Stimulated activated naive CD8-positive, alpha-beta T cell treated with anti-CD3 and anti-CD28 coated beads, Interleukin-15, Interleukin-2, amounts not matched to agents 100 U/mL and 50 U/mL, for 24 hours (primary cell): ENCODE measurements at places on chromosomes 12 and 14.
A peak's percentile ranks its signal among the peaks of the same experiment; 100 is the strongest.

- DNase-seq: no peak
Observed at GRCh38 chr14:54882521-54882920, 20.1 kb downstream of the GCH1 start.

- DNase-seq: no peak
Observed at GRCh38 chr12:65608319-65608916, 215.9 kb upstream of the HMGA2 start.

DNA sequence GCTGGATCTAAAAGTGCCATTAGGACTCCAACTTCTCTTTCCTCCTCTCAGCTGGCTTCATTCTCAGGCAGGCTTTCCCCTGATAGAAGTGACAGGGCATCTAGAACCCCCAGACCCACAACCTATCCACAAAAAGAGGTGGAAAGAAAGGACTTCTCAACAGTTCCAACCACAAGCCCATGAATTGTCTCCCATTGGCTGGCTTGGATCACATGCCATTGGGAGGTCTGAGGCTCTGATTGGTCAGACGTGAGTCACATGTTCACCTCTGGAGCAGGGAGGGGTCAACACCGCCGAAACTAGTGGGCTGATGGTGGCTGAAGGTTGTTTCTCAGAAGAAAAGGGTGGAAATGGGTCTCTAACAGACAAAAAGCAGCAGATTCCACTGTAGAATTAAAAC is 47.2 kb downstream of the DRAM1 start:
- no peak for DNase-seq

DNA sequence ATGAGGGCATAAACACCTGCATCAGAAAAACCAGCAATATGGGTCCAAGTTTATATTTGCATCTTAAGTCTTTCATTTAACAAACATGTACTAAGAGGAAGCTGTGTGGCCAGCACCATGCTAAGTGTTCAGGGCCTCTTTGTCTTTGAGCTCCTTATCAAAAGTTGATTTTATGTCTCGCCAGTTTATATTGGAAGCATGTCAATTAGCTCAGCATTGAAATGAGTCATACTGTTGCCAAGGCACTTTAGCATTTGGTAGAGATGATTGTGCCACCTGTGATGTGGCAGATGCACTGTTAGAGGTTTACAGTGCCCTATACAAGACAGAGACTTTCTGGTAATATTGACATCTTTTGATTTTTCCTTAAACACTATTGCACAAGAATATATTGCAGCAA is 68.5 kb downstream of the BHLHE41 start:
- no peak for DNase-seq

- no peak for DNase-seq
Observed at GRCh38 chr14:55502746-55503284, 62.4 kb upstream of the TBPL2 start.

DNA sequence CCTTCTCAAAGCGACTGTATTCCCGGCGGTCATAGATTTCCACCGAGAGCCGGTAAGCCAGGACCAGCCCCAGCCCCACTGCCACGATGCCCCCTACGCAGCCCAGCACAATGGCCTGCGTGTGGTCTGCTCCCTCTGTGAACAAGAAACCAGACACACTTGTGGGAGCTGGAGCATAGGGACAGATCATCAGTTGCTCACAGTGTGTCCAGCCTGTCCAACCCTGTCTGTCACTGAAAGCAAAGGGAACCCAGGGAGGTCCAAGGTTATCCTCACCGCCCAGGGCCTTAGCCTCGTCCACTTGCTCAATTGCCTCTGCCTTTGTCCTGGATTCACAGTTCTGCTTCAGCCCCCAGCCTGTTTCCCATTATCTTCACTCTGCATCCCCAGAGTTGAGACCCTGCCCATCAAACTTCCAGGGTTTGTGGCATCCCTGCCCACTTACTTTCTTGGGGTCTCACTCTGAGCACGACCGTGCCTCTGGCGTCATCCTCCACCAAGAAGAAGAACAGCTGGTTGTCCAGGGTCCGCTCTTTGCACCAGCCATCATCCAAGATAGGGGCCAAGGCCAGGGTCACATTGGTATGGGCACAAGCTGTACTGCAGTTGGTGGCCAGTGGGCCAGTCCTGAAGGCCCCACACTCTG is 11.3 kb upstream of the CSAD start:
- DNase-seq: no peak

DNA sequence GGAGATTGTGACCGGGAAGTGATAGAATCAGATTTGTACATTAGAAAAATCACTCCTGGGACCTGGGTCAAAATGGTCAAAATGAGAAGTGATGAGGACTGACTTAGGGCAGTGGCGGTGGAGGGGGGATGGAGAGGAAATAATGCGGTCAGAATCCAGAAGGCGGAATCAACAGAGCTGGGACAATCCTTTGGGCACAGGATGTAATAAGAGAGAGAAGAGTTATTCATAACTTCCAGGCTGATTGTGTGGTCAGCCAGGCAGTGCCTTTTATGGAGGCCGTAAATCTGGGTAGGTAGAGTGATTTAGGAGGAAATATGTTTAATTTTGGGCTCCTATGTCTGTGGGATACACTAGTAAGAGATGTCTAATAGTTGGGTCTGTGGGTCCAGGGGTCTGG is 21.6 kb downstream of the FBXL14 start:
- no peak for DNase-seq

DNA sequence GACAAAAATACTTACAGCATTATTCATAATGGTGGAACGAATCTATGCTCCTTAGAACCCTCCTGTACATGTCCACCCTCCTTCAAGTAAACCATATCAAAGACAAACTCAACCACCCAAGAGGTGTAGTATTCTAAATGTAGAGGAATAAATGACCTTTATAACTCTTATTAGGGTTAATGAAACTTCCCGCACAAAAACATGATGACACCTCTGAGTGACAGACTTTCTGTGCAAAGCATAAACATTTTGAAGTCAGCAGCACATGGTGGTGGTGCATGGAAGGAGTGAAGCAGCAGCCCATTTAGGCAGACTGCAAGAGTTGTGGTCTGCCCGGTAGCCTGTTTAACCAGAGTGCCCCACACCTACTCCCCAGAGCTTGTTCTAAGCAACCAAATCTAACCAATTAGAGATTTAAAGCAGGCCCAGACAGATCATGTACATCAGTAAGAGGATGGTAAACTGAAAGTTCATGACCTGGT is 615 bp upstream of the ASB8 start:
- peak; percentile 27 for DNase-seq

GRCh38 chr12:118126119-118126757 is 9.7 kb upstream of the PEBP1 start:
- no peak for DNase-seq

- DNase-seq: peak; percentile 13
Observed at GRCh38 chr12:103771466-103771865, 69.6 kb downstream of the NT5DC3 start.

GRCh38 chr14:82710267-82710841 is 1176.7 kb upstream of the SEL1L start:
- DNase-seq: peak; percentile 56

DNA sequence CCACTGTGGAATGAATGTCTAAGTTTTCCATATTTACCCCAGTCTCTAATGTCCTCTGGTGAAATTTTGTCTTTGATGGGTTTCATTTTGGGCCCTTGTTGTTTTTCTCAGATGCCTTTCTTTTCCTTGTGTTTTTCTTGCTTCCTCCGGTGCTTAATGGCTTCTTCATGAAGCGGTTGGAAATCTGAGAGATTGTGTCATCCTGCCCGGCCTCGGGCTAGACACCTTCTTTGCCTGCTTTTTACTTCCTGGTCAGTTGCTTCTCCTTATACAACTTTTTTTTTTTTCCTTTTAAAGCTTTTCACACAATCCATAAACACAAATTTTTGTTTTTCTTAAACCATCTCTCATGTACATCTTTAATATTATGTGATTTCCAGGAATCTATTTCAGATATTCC is 7.1 kb downstream of the ETV6 start:
- no peak for DNase-seq

DNA sequence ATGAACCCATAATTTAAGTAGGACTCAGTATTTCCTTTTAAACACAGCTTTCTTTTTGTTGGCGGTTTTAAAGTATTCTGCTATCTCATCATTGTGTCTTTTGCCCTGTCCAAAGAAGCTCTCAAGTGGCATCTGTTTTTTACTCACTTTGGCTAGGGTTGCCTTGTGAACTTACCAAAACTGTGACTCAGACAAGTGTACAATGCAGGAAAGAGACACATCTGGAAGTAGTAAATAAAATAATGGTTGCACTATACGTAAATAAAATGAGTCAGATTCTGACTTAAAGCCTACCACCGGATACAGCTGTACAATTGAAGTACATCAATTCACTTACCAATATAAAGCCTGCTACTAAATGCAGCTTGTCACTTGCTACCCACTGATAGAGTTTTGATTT is 619.2 kb upstream of the LRFN5 start:
- DNase-seq: no peak

GRCh38 chr14:68794130-68794850 is 1.4 kb upstream of the ZFP36L1 start:
- peak; percentile 85 for DNase-seq

- no peak for DNase-seq
Observed at GRCh38 chr14:47935332-47935731, 259.9 kb upstream of the MDGA2 start.

DNA sequence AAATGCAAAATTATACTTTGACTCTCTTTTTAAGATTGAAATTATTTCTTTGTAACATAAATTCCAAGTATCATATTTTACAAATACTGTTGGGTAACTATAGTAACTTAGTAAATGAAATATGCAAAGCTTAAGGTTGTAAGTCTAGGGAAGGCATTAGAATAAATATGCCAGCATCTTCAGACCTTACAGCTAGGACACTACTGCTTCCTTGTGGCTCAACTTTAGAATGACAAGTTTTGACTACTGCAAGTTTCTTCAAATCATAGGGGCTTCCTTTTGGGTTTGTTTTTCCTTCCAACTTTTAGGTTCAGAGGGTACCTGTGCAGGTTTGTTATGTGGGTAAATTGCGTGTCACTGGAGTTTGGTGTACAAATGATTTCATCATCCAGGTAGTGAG is 17.7 kb upstream of the ANP32D start:
- no peak for DNase-seq

GRCh38 chr14:71474301-71475265 is 457.6 kb upstream of the RGS6 start:
- no peak for DNase-seq

- no peak for DNase-seq
Observed at GRCh38 chr14:75361751-75362433, 65.9 kb upstream of the JDP2 start.

DNA sequence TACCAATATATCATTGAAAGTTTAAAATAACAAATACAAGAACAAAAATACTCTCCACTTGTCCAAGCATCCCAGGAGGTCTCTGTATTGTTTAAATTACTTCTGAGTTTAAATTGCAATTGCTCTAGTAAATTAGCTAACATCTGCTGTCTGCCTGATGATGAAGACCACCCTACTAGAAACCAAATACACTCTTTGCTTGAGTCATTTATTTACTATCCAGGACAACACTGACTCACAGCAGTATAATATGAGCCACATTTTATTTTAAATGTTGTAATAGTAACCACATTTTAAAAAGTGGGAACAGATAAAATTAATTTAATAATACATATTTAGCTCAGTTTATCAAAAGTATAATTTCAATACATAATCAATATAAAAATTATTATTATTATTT is 62.9 kb upstream of the EEA1 start:
- DNase-seq: no peak

DNA sequence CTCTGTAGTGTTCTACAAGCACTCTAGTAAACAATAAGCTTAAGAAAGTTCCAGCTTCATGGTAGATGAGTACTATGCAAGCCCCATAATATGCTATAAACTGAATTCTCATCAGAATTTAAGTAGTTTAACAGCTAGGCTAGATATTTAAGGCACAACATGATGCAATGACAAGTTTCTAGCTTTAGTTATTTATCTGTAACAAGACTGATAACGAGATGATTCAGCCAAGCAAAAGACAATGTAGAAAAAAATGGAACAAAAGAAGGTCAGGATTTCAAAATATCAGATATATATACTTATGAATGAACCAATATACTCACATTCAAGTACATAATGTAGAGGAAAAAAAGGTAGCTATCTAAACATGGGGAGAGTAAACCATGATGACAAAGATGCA is 61.0 kb upstream of the RERGL start:
- DNase-seq: no peak

GRCh38 chr14:69008421-69008884 is 29.4 kb upstream of the ACTN1 start:
- DNase-seq: no peak

DNA sequence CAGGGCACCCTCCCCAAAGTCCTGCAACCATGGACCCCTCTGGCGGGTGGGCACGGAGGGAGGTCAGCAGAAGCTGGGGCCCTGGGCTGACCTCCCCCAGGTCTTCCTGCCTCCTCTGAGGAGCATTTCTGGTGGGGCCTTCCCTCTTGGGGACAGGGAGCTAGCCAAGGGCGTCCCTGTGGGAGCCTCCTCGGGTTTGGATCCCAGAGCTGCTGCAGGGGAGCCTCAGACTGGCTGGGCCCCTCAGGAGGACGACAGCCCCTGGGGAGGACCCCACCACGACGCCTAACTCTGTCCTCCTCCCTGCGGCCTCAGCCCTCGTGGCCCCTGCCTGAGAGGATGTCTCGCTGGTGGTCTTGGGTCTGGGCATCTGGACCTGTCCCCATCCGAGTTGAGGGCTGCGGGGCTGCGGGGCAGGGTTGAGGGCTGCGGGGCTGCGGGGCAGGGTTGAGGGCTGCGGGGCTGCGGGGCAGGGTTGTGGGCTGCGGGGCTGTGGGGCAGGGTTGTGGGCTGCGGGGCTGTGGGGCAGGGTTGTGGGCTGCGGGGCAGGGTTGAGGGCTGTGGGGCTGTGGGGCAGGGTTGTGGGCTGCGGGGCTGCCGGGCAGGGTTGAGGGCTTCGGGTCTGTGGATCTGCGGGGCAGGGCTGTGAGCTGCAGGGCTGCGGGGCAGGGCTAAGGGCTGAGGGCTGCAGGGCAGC is 37.4 kb downstream of the FBRSL1 start:
- DNase-seq: no peak

- DNase-seq: no peak
Observed at GRCh38 chr14:92503756-92504491, 9.7 kb upstream of the RIN3 start.

DNA sequence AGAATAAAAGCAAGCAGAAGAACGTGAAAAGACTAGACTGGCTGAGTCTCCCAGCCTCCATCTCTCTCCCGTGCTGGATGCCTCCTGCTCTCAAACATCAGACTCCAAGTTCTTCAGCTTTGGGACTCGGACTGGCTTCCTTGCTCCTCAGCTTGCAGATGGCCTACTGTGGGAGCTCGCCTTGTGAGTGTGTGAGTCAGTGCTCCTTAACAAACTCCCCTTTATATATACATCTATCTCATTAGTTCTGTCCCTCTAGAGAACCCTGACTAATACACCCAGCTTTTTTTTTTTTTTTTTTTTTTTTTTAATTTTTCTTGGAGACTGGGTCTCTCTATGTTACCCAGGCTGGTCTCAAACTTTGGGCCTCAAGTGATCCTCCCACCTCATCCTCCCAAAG is 46.9 kb downstream of the ACTN1 start:
- no peak for DNase-seq

- no peak for DNase-seq
Observed at GRCh38 chr12:105713606-105714305, 383.3 kb downstream of the C12orf75 start.

- DNase-seq: no peak
Observed at GRCh38 chr12:46522071-46522470, 149.5 kb upstream of the SLC38A2 start.

- DNase-seq: no peak
Observed at GRCh38 chr12:47184813-47185212, 105.1 kb upstream of the AMIGO2 start.

- no peak for DNase-seq
Observed at GRCh38 chr12:72432037-72432604, 160.0 kb downstream of the TRHDE start.

- DNase-seq: no peak
Observed at GRCh38 chr12:50296554-50296953, 13.2 kb upstream of the LIMA1 start.

- no peak for DNase-seq
Observed at GRCh38 chr14:78746086-78746595, 576.0 kb downstream of the NRXN3 start.
